ENCODE measurements at places on chromosomes 4 and X.
A peak's percentile ranks its signal among the peaks of the same experiment; 100 is the strongest.

DNA sequence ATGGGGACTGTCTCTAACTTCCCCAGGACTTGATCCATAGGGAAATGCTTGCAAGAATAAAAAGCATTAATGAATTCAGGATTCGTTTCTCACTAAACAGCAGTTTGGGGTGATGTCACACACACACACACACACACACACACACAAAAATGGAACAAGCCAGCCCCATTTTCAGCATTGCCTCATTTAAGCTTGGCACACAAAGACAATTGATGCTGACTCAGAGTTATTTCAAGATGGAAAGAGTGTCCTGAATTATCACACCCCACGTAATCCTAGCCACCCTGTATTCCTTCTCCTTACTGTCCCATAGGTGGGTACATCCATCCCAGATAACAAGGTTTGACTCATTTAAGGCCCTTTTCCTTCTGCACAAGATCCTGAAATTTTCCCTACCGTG, 345.1 kb upstream of the HS3ST1 start:
- no peak for DNase-seq

DNA sequence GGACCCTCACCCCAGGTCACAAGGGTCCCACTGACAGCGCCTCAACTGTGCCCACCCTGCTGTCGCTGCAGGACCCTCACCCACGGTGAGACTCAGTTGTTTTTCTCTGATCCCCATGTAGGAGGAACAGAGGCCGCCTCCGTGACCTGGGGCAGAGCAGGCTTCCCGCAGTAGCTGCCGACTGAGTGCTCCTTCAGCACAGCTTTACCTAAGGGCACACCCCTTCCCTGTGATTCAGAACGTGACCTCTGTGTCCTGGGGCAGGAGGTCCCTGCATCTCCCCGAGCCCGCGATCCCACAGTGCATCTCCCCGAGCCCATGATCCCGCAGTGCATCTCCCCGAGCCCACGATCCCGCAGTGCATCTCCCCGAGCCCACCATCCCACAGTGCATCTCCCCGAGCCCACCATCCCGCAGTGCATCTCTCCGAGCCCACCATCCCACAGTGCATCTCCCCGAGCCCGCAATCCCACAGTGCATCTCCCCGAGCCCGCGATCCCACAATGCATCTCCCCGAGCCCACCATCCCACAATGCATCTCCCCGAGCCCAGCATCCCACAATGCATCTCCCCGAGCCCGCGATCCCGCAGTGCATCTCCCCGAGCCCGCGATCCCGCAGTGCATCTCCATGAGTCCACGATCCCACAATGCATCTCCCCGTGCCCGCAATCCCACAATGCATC, 23.6 kb downstream of the PPP2R3B start:
- no peak for DNase-seq

- no peak for DNase-seq
These were observed 11.4 kb downstream of the FRAS1 start for GRCh38 chr4:78068481-78068880.

DNA sequence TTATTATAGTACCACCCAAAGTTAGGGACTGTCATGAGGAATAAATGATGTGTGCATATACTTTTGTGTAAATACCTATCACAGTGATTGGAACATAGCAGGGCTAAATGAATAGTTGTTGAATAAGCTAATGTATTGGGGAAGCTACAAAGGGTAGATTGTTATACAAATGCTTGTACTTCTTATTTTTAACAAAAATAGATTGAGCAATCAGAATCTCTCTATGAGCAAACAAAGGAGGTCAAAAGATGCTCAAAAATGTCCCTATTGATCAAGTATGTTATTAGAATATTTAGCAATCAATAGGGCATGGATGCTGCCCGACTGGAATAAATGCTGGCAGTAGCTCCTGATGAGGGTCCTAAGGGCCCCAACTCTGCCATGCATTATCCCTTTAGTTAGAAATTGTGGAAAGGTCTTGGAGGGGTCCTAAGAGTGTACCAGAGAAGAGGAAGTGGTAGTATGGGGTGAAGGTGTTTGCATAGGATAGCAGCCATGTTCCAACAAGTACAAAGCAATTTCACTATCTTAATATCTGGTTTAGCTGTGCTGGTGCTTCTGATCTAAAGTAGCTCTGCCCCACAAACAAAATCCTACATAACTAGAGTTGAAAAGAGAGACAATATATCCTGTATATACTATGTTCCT, 33.1 kb upstream of the TAPT1 start:
- DNase-seq = no peak

DNA sequence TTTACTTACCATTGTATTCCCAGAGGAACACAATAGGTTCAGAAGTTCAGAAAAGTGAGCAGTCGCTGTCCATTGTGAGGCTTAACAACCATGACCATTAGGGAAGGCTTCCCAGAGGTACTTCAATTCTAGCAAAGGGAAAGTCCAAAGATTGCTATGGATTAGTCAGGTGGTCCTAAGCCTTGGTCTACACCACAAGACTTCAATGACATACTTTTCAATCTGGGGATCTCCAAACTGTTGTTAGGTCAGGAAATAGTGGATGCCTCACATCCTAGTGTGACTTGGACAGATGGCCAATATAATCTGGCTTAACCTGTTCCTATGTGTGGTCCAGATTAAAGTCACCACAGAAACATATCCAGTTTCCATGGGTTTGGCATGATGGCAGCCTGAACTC, 118.0 kb downstream of the SPCS3 start:
- DNase-seq = no peak

- no peak for DNase-seq
These were observed 149.3 kb upstream of the GLRA2 start for GRCh38 chrX:14380044-14380443.

DNA sequence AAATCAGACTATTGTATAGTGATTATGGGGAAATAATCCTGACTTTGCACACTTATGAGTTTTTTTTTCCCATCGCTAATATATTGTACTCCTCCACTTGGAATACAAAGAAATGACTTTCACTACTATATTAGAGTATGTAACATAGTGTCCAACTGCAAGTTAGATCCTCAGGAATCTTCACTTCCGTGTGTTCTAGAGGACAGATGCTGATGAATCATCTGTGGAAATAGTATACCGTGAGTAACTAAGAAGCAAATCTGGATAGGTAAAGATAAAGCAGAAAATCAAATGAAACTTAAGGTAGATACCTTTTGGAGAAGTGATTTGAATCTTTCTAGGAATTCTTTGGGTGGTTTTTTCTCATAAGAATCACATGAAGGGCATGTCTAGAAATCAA, 8.3 kb downstream of the IL21 start:
- DNase-seq = no peak

GRCh38 chrX:130110379-130111219, at the start of gene ELF4:
TSS of gene ELF4 (minus strand) at chrX:130110497. CDS start at chrX:130081330, 29,167 bp downstream.
- no peak for DNase-seq

- DNase-seq = no peak
These were observed 503.2 kb downstream of the PACRGL start for GRCh38 chr4:21203416-21203815.

DNA sequence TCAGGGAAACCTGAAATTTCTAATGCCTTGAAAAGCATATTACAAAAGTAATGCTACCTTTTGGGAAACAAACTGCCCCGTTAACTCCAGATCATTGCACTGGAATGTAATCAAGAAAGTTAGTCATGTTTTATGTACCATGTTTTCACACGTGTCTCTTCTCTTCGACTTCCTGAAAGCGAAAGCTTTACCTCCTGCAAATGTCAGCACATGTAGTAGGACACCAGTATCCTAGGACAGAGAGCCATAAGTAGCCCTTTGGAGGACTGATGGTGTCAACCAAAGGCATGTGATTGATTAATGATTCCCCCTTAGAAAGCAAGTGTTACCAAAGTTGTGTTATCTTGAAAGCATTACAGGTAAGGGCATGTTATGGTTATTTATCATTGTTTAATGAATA, 8.8 kb upstream of the MND1 start:
- no peak for DNase-seq

DNA sequence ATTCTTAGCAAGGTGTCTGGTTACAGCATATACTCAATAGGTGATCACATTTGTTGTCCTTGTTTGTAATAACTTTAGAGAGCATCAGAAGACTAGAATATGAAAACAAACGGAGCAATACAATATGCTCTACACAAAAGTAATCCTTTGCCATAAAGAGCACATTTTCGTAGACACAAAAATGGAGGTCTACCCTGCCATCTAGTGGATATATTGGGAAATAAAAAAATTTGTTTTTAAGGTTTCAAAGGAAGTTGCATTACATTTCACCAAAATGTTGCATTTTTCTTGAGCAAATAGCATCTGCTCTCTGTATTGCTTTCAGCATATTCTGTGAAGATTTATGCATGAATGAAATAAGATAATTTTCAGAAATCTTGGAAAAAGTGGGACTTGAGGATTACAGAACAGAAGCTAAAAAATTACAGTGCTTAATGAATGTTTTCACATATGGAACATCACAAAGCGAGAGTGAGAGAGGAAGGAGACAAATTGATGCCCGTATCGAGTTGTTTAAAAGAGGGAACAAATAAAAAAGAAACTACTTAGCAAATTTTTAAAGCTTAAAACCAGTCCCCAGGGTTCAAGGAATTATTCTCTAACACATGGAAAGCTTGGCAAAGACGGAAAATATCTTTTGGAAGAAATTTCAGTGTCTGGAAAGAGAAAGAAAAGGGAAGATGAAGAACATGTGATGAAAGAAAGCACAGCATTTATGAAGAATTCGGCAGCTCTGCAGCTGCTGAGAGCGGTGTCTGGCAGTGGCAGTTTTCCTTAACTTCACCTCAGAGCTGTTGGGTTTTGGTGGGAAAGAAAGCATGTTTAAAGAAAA, 390.1 kb downstream of the ANKRD50 start:
- peak; percentile 68 for DNase-seq

- DNase-seq = peak; percentile 54
These were observed 180.7 kb downstream of the GASK1B start for GRCh38 chr4:157992038-157992705.

GRCh38 chr4:2843941-2844584, 419 bp downstream of the ADD1 start:
- no peak for DNase-seq

DNA sequence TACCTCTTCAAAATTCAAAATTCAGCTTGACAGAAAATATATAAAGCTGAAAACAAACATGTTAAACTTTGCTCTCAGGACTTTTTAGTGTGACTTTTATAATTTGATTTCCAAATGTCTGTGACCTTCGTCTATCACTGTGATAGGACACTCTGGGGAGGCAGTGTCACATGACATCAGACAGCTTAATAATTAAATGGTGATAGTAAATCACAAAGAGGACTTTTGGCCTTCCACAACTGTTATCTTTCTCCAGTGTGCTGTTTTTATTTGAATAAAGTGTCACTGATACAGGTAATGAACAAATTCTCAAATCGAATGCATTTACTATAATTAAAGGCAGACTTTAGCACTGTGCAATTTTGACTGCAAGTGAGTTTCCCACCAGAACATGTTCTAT, 83.1 kb downstream of the MID1 start:
- no peak for DNase-seq

- no peak for DNase-seq
These were observed 175.5 kb downstream of the MAPK10 start for GRCh38 chr4:86184216-86184900.

DNA sequence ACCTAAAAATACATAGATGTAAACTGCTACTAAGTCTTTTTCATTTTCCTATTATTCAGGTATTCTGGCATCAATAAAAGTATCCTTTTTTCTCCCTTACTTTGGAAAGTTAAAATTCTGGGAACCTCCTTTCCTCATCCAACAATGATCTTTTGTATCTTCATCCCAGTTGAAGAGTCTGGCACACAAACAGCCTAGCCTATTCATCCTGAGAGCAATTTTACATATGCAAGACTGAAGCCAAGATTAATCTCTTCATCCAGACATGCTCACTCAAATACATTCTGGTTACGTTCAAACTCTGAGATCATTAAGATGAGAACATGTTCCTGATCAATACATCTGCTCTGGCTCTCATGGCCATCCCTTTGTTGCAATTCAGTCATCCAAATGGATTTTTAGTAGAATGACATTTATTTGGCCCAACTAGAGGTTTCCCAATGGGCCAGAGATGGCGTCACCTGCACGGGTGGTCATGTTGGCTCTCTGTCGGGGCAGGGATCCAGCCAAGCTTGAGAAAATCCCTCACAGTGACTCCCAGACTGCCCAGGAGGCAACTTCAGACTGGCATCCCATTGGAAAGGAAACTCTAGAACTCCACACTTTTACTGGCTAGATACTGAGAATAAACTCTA, 135.3 kb upstream of the VCX2 start:
- DNase-seq = no peak

GRCh38 chr4:129064717-129065116, 28.6 kb downstream of the SCLT1 start:
- DNase-seq = no peak

DNA sequence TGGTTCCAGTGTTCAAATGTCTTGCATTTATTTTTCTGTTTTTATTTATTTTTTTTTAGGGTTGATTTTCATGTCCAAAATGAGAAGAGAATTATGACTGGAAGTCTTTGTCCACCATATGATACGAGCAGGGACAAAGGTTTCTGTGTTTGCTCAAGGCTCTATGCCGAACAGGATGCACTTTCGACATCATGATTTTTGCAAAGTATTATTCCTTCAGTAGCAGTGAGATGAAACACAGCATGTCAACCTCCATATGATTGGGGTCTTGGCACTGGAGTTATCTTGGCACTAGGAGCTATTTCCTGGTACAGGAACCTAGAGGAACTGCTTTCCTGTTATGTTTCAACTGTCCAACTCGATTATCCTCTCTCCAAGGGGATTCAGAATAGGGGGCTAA, 72.6 kb downstream of the UCHL1 start:
- no peak for DNase-seq

GRCh38 chr4:146134761-146135445, 40.6 kb upstream of the LSM6 start:
- peak; percentile 88 for DNase-seq

DNA sequence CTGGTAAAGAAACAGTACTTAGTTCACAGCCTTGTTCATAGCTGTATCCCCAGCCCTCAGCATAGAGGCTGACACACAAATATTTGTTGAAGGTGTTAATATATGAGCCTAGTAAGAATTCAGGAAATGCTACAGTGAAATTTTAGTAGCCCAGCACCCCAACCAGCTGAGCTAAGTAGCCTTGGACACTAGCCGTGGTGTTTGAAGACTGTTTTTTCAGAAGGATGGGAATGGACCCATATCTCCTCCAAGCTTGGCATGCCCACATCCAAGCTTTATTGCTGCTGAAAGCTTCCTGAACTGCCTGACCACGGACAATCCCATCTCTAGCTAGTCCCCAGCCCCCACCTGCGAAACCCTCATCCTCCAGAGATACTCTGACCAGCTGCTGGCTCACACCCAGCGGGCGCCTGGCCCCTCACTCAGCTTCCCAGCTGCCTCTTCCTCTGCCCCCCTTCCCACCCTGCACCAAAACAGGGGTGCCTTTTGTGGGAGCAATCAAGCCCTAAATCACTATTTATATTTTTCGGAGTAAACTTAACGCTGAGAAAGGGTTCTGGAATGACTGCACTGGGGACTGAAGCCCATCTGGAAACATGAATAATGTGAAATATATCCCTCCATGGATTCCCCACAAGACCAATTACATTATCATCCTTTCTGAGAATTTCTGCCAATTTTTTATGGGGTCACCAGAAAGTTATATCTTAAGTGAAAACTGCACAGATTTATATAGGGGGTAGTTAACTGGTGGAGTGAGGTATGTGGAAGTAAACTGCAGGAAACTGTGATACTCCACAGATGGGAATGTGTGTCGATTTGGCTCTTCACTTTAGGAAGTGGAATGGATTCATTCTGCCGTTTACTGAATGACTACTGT, 41.1 kb upstream of the CBR4 start:
- DNase-seq = no peak

- no peak for DNase-seq
These were observed 239.1 kb downstream of the FRAS1 start for GRCh38 chr4:78296261-78296660.
